ENCODE measurements at places on chromosomes 4 and X.

GRCh38 chrX:20517565-20517964, 250.9 kb upstream of the RPS6KA3 start:
- DNase-seq, result no peak

DNA sequence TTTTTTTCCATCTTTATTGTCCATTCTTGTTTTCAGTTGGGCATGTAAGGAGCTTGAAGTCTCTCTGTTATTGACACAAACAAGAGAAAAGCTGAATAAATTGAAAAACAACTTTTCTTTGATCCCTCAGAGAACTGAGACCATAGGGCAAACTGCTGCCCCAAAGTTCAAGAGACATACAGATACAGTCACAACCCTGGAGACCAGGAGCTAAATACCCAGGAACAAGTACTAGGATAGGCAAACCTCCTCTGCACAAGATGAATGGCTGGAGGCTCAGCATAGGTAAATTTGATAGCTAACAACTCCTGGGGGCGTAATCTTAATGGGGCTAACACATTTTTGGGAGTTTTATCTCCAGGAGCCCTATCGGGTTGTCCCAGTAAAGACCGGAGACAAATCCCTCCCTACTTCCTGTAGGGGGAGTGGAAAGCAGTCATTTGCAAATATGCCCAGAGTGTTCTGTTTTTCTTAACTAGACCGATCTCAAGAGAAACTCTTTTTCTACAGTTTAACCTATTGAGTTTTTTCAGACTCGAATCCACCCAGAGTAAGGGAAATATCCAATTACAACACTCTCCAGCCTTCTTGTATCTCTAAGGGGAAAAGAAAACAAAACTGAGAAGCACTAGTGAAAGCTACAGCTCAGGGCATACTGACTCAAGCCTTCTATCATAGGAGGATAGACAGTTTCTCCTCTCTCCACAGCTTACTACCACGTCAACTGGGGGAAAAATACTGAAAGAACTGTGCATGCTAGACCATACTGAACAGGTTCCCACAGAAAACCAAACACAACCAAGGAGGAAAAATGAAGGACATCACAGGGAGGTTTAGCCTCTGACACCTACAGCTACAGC, 23.1 kb downstream of the MAGEA8 start:
- no peak for DNase-seq

DNA sequence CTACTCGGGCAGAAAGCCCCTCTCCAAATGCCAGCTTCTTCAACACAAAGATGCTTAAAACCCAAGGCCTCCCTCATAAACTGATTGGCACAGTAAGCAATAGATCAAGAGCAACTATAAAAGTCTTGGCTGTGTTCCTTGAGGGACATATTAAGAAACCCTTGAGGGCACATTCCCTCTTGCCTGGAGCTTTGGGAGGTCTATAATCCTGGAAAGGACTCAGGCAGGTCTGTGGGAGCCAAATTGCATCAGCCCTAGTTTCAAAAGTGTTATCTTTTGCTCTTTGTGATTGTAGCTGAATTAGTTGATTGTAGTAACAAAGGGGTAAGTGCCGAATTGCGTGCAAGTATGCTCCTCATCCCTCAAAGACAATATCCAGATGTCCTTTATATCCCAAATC, 18.6 kb upstream of the SETD7 start:
- no peak for DNase-seq

DNA sequence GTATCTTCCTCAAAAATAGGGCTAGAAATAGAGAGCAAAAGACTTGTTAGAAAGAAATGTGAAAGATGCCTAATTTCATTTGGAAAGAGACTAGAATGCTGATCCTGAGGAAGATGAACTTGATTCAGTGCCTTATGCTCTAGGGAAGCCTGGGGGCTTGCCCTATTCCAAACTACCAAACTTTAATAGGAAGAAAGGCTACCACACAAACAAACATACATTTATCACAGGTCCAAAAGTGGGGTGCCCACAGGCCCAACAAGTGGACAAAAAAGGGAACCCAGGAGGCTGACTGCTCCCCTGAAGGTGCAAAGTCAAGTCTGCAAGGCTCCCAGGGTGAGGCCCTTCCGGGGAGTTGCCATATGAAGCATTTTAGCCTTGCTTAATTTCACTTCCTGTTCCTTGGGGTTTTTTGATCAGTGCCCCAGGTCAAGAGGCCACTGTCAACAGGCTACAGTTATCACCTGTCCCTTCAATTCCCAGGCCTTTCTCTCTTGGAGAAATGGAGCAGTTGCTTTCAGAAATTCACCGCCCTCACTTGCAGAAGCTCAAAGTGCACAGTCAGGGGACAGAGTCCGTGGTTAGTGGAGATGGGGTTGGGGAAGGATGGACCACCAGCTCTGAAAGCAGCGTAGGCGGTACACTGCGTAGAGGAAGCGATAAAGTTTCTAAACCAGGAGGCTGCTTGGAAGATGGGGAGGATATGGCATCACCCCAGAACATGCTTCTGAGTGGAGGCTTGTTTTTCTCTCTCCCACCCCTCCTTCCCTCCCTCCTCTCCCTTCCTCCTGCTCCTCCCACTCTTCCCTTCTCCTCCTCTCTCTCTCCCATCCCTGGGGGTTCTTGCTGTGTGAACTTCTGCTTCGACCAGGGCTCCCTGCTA, 36.4 kb downstream of the TMEM154 start:
- DNase-seq, result no peak

DNA sequence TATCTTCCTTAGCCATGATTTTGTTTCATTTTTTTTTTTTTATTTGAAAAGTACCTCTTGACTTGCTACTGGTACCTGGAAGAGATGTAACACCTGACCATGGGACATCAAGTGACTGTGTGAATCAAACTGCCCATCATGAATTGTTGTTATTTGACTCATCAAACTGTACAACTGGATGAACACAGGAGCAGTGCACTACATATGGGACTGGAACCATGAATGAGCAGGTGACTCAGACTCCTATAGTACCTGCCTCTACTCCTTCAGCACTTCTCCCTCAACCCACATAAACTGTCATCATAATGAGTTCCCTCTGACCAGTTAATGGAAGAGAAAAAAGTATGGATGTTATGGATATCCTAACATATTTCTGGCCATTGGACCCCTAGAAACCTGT, 15.9 kb upstream of the UBE2D3 start:
- DNase-seq, result no peak

- DNase-seq, result no peak
Measured at GRCh38 chr4:127143460-127144195, 489.1 kb upstream of the INTU start.

GRCh38 chr4:154640999-154641398, 28.5 kb upstream of the FGG start:
- DNase-seq, result no peak

DNA sequence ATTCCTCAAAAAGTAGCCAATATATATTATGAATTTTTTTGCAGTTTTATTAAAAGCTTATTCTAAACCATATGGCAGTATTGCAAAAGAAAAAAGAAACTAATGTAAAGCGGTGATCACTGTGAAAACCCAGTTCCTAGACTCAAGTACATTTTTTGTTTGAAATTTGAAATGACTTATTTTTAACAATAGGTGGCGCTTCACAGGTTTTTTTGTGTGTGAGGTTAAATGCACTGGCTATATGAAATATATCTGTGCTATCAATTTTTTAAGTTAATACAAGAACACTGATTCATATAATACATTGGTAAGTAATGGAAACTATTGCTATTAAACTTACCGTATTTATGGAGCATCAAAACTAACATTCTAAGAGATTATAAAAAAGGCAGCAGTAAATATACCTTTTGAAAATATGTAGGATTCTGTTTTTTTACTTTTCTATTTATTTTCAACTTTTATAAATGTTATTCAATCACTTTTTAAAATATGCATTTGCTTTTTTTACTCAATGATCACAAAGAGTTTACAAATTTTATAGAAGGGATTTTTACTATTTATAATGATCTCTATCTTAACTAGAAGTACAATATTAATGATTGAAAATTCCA, 5.6 kb upstream of the SPRY1 start:
- no peak for DNase-seq

DNA sequence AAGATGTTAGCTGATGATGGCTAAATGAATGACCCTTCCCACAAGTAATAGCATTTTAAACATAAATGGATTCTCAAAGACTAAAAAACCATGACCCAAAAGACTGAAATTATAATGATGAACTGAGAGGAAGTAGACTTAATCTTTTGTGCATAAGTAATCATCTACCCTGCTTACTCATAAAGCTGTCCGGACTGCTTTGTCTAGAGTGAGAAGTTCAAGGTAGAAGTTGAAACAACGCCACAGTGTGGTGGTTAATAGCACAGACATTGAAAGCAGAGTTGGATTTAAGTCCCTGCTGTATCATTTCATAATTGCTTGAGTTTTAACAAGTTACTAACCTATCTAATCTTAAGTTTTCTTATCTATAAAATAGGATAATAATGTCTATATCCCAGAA, 346.6 kb downstream of the CENPC start:
- peak; percentile 27 for DNase-seq

- DNase-seq, result no peak
Measured at GRCh38 chr4:71945791-71946190, 86.0 kb upstream of the NPFFR2 start.

DNA sequence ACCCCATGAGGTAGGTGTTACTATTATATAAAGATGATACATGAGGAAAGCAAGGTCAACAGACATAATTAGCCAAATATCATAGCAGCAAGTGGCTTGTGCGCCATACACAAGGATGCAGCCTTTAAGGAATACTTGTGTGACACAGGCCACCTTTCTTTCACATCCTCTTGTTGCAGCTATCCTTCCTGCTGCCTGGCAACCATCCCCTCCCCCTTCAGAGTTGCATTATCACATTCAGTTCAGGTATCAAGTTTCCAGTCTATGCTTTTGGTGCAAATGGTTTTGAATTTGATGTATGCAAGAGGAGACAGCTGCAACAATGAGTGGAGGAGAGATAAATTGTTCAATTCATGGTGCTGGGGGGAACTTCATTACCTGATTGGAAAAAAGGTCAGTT, 6.4 kb downstream of the ZCCHC18 start:
- DNase-seq, result no peak

DNA sequence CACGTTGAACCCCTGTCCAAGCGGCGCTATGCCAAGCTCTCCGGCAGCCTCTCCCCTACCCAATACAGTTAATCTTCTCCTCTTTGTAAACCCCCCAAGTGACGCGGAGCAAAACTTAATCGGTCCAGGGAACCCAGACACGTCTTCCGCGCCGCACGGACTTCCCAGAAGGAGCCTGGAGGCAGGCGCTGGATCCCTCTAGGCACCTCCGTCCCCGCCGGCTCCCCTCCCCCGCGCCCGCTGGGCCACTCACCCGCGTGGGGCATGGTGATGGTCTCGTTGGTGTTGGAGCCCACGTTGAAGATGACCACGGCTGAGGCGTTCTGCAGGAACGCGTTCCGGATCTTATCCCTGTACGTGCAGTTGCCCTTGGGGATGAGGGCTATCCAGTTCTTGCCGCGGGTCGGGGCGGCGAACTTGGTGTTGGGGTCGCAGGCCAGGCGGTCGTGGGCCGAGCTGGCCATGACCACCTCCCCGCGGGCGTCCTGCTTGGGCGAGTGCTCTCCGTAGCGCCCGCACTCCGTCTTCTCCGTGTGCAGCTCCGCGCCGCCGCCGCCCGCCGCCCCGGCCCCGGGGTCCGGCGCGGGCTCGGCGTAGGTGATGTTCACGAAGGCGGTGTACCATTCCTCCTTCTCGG, 1.1 kb downstream of the RNF150 start:
- DNase-seq, result no peak

DNA sequence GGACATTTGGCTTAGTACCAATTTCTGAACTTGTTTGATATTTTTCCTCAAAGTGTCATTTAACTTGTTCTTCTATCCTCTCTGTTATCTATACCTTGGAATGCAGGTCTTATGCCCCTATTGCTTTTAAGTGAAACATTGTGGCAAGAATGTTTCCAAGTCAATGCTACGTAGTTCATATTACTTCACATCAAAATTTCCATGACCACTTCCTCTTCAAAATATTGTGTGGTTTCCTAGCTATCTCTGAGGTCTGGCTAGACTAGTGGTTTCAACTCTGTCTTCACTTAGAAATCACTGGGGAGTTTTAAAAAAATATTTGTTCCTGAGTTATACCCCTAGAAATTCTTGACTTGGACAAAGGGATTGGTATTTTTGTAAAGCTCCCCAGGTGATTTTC, 20.2 kb upstream of the RASGEF1B start:
- DNase-seq, result no peak

GRCh38 chrX:51737091-51737490, 6.2 kb upstream of the GSPT2 start:
- no peak for DNase-seq

- no peak for DNase-seq
Measured at GRCh38 chr4:7701866-7702649, 237.6 kb downstream of the AFAP1 start.

DNA sequence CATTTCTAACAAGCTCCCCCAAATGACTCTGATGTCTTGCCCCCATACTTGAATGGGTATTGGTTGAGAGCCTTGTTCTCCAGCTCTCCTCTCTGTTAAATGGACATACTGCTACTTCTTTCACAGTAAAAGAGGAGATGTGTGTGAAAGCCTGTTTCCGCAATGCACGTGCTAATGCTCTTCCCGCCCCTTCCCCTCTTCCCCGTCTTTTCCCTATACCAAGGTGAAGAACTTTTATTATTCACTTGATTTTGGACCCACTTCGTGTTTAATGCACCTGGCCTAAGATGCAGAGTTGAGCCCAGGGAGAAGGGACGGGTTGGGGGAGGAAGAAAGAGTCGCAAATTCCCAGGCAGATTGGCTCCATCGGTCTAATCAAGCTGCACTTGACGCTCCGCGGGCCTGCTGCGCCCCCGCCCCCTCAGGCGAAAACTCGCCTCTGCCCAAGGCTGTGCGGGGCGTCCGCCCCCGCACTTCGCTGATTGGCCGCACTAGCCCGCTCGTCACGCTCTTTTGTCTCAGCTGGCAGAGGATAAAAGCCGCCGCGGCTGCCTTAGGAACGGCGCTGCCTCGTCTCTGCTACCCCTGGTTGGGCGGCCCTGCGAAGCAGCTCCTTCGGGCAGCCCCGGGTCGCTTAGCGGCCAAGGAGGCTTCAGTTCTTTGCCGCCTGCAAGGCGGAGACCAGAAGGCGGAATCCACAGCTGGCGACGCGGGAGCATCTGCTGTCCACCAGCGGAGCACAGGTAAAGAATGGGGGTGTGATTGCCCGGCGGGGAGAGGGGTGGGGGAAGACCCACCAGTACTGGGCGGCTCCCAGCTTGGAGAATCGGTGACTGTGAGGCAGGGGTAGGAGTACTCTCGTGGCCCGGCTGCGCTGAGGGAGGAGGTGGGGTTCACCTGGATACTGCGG, at the start of gene ZCCHC12:
TSS of gene ZCCHC12 (plus strand) at position 562 of the 910 bp plus-strand sequence. CDS start 1,421 bp downstream, outside the sequence.
- peak; percentile 69 for DNase-seq

DNA sequence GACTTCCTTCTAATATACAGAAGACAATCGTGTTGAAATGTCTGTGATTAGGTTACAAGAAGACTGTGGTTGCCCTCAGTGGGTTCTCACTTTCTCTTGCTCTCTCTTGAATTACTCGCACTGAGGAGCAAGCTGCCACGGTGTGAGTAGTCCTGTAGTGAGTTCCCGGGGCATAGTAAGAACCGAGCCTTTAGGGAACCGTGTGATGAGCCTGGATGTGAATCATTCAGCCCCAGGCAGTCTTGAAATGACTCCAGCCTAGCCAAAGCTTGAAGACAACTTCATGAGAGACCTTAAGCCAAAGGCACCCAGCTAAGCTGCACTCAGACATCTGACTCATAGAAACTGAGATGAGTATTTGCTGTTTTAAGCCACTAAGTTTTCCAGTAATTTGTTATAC, 292.7 kb downstream of the SPOCK3 start:
- DNase-seq, result no peak
